Umbilical cord (tissue), 2 donors: ENCODE measurements at places on chromosomes 13 and 19. TPM values are rescaled to one million over a fixed set of nuclear protein-coding genes. Genes with fewer than 3 reads are reported as not detected.

DNA sequence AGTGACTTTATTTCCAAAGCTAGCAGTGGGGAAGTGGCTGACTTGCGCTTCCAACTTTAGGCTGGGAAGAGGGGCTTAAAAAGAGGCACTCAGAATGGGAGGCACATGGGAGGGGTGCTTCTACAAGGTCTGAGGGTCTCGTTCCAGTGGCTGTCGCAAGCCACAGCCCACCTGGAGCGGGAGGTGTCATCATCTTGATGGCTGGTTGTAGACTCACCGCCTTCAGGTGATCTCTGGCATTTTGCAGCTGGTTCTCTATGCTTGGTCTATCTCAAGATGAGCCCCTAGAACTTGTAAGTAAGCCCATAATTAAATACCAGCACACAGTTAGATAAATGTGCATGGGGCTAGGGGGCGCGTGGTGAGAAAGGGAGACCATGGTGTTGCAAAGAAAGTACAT, 9.2 kb downstream of the TEX29 start:
- DNase-seq, result no peak

GRCh38 chr13:39110518-39111097, 72.4 kb downstream of the NHLRC3 start:
- DNase-seq, result no peak

GRCh38 chr19:49553451-49554271, 25.9 kb downstream of the RCN3 start:
- DNase-seq, result no peak

GRCh38 chr13:106103779-106104178, 431.7 kb downstream of the EFNB2 start:
- DNase-seq, result no peak

DNA sequence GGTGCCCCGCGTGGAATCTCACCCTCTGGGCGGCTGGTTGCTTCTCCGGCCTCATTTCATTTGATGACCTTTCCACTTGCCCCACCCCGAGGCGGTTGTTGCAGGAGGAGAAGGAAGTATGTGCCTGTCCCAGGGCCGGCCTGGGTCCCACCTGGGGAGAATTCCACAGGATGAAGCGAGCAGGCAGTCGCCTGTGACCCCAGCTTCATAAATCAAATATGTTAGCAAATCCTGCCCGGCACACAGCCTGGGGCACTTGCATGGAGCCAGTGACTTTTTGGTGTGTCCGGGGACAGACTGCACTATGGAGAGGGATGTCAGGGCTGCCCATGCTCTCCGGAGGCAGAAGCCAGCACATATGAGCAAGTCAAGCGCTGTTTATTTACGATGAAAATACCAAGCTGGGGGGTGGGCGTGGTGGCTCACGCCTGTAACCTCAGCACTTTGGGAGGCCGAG, 19.7 kb upstream of the ZBTB7A start:
- DNase-seq, result no peak

- no peak for DNase-seq
Measured at GRCh38 chr19:57123882-57124281, 4.1 kb downstream of the USP29 start.

MUC16 gene
- total RNA-seq, result 2.9 TPM

ZNF177 gene
- total RNA-seq, result 3.6 TPM

LRRC63 gene
- 0.72 TPM for total RNA-seq

ZNF726 gene
- 12.0 TPM for total RNA-seq

SIGLEC10 gene
- 5.1 TPM for total RNA-seq

FOSB gene
- total RNA-seq, result 357 TPM
